ENCODE measurements at places on chromosomes 5 and 9.
A peak's percentile ranks its signal among the peaks of the same experiment; 100 is the strongest.

GRCh38 chr9:7403839-7404487 lies 395.6 kb downstream of the DMAC1 start:
- no peak overlapping the region for H3K4me3 ChIP-seq
- no peaks in the 10 kb centered on the region for H3K4me1 ChIP-seq

GRCh38 chr5:86824637-86825036 lies 206.9 kb downstream of the COX7C start:
- no peaks in the 10 kb centered on the region for H3K36me3 ChIP-seq
- no peak overlapping the region for H3K27ac ChIP-seq
- no peaks in the 10 kb centered on the region for H3K27me3 ChIP-seq
- no peaks in the 10 kb centered on the region for H3K4me1 ChIP-seq
- no peak overlapping the region for H3K4me3 ChIP-seq

- H3K36me3 ChIP-seq = no peaks in the 10 kb centered on the region
- no peak overlapping the region for H3K27ac ChIP-seq
- no peak for DNase-seq
- H3K4me1 ChIP-seq = no peaks in the 10 kb centered on the region
These were observed 71.7 kb downstream of the GRIA1 start for GRCh38 chr5:153562189-153562588.

- H3K36me3 ChIP-seq = no peaks in the 10 kb centered on the region
- no peak overlapping the region for H3K4me3 ChIP-seq
- no peaks in the 10 kb centered on the region for H3K4me1 ChIP-seq
- DNase-seq = no peak
These were observed 80.6 kb upstream of the SIMC1 start for GRCh38 chr5:176157656-176158055.

GRCh38 chr9:136358888-136359287 lies 4.7 kb downstream of the DNLZ start:
- peaks cover 18% of the 10 kb centered on the region for H3K36me3 ChIP-seq
- H3K4me1 ChIP-seq = no peaks in the 10 kb centered on the region
- H3K27me3 ChIP-seq = no peaks in the 10 kb centered on the region

- H3K4me3 ChIP-seq = no peak overlapping the region
- H3K4me1 ChIP-seq = no peaks in the 10 kb centered on the region
- no peaks in the 10 kb centered on the region for H3K27me3 ChIP-seq
- H3K27ac ChIP-seq = no peak overlapping the region
- no peaks in the 10 kb centered on the region for H3K36me3 ChIP-seq
These were observed 1143.6 kb upstream of the WWC1 start for GRCh38 chr5:167147879-167148278.

GRCh38 chr9:134214386-134214765 lies 50.0 kb upstream of the RNU6ATAC start:
- H3K36me3 ChIP-seq = no peaks in the 10 kb centered on the region
- peaks cover 50% of the 10 kb centered on the region for H3K4me1 ChIP-seq
- peak overlapping the region; percentile 68 for H3K27ac ChIP-seq

DNA sequence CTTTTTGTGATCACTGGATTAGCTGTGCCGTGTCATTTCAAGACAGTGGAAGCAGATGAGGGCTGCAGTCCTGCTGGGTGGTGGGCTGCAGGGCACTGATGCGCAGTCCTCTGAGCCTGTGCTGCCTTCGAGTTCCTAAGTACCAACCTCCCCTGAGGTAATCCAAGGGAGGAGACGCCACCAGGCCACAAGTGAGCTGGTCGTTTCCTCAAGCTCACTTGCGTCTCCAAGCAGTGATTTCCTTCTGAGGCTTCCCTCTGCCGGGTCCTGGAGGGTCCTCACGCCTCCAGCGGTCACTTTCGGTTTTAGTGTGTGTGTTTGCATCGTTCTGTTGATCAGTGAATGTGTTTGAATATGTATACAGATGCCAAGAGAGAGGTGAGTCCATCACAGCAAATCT lies 115.7 kb downstream of the TRIO start:
- no peaks in the 10 kb centered on the region for H3K36me3 ChIP-seq
- DNase-seq = no peak
- H3K4me1 ChIP-seq = no peaks in the 10 kb centered on the region
- H3K27ac ChIP-seq = no peak overlapping the region
- no peaks in the 10 kb centered on the region for H3K27me3 ChIP-seq
- H3K4me3 ChIP-seq = no peak overlapping the region

DNA sequence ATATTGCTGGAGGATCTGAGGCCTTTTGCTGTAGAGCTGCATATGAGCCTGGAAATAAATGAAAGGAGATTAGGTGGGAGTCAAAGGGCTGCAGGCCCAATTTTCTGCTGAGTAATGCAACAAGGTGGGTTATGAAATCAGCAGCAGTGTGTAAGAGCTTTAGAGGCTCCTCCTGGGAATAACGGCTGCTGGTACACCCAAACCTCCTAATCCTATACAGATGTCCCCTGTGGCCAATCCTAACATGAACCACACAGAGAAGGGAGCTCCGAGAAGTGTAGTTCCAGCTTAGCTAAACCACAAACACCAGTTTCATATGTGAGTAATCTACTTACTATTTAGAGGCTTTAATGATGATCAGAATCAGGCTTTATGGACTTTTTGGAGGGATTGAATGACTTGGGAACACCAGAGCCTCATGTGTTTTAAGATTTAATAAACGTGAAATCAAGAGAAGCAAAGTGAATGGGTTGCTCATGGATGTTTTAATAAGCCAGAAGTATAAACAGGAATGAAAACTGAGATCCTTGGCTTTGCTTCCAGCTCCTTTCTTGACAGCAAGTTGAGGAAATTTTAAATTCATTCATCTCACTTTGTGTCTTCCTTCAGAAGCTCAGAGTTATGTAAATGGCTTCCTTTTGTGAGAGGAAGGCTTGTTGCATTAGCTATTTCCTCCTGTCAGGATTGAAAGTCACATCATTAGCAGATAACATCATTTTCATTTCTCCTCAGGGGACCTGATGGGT lies 437.5 kb downstream of the TMEM232 start:
- no peak overlapping the region for H3K27ac ChIP-seq
- H3K27me3 ChIP-seq = no peaks in the 10 kb centered on the region
- H3K4me3 ChIP-seq = no peak overlapping the region
- H3K4me1 ChIP-seq = no peaks in the 10 kb centered on the region
- DNase-seq = no peak

GRCh38 chr5:141003791-141004611 lies 37.7 kb downstream of the PCDHAC2 start:
- H3K4me3 ChIP-seq = no peak overlapping the region
- no peak overlapping the region for H3K27ac ChIP-seq
- no peak for DNase-seq
- H3K27me3 ChIP-seq = no peaks in the 10 kb centered on the region
- H3K36me3 ChIP-seq = no peaks in the 10 kb centered on the region

DNA sequence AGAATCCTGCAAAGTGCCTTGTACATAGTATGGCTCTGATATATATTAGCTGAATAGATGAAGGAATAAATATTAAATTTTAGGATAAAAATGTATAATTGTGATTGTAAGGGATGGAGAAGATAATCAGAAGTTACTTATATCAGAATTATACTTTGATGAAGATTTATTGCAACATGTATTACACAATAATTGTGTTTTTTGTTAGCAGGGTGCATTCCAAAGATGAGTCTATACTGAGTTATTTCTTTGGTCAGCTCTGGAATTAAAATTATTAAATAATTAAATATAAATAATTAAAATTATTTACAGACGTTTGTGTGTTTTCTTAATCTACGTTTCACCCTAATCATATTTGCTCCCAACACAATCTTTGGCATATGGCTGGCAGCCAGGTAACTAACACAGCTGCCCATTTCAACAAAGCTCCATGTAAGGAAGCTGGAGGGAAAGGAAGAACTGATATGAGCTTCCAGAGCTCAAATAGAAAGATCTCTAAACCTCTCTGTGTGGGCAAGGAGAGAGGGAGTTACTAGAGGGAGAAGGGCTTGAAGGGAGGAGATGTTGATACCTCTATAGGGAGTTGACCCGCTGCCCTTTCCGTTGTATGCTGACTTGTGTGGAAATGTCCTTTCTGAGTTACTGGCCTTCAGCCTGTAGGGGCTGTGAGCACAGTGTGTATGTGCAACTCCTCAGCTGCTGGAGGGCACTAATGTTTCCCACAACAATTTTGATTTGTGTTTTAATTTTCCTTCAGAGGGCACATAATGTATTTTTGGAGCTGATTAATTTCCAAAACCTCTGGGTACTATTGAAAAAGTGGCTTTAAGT lies 403.4 kb downstream of the MAN2A1 start:
- no peak overlapping the region for H3K4me3 ChIP-seq
- H3K4me1 ChIP-seq = no peaks in the 10 kb centered on the region
- peaks cover under 1% of the 10 kb centered on the region for H3K27me3 ChIP-seq
- DNase-seq = no peak

GRCh38 chr9:82354279-82354659 lies 365.7 kb downstream of the SPATA31D1 start:
- no peak overlapping the region for H3K27ac ChIP-seq
- H3K4me1 ChIP-seq = no peaks in the 10 kb centered on the region
- no peaks in the 10 kb centered on the region for H3K27me3 ChIP-seq
- no peak overlapping the region for H3K4me3 ChIP-seq
- DNase-seq = no peak

DNA sequence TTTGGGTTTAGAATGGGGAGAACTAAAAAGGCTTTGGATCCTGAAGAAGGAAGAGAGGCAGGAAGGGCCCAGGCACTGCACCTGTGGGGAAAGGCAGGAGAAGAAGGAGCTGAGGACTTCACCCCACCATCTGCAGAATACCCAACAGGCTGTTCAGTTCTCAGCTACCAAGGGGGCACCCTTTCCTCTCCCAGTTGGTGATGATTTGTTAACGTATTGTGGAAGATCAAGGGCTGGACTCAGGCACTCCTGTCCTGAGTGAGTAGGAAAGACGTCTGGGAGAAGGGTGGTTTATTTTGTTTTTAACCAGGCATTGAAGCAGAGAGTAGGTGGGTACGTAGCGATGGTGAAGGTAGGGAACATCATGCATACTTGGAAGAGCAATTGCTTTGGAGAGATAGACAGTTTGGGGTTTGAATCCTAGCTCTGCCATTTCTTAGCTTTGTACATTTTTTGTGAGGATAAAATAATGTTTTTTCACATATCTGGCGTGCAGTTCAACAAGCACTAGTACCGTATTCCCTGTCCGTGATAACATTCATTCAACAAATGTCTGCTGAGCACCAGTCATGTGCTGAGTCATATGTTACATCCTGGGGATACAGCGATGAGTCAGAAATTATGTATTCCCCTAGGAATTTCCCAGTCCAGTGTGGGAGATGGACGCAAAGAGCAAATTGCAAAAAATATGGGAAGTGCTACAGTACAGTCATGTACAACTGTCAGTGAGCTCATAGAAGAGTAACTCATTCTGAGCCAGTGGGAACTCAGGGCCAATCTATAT lies 2.1 kb downstream of the MSANTD3 start:
- H3K36me3 ChIP-seq = no peaks in the 10 kb centered on the region
- H3K27ac ChIP-seq = peak overlapping the region; percentile 52
- DNase-seq = peak; percentile 64

DNA sequence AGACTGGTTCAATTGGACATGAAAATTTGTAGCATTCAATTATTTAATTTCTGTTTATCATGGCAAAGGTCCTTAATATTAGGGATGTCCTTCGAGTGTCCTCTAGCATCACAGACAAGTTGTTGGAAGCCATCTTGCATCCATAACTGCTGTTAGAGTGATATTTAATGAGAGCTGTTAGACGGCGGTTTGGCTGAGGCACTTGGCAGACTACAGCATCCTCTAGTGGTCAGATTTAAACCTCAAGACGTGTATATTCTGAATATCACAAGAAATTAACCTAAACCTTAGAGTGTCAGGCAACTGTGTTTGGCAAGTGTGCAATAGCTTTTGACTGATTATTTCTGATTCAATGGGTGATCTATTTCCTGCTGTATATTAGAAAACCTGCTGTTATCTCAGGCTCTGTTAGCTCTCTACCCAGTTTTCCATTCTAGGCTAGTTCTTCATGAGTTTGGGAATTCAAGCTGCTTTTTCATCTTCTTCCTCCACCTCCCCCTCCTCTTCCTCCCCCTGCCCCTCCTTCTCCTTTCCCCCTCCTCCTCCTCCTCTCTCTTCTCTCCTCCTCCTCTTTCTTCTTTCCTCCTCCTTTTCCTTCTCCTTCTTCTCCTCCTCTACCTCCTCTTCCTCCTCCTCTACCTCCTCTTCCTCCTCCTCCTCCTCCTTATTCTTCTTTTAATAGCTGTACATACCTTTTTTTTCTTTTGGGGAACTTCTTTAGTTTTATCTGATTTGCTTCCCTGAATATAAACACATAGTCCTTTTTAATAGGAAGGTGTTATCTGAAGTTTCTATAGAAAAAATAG lies 8.6 kb downstream of the SPINK1 start:
- H3K36me3 ChIP-seq = no peaks in the 10 kb centered on the region
- no peak overlapping the region for H3K4me3 ChIP-seq
- no peaks in the 10 kb centered on the region for H3K27me3 ChIP-seq
- no peak for DNase-seq

DNA sequence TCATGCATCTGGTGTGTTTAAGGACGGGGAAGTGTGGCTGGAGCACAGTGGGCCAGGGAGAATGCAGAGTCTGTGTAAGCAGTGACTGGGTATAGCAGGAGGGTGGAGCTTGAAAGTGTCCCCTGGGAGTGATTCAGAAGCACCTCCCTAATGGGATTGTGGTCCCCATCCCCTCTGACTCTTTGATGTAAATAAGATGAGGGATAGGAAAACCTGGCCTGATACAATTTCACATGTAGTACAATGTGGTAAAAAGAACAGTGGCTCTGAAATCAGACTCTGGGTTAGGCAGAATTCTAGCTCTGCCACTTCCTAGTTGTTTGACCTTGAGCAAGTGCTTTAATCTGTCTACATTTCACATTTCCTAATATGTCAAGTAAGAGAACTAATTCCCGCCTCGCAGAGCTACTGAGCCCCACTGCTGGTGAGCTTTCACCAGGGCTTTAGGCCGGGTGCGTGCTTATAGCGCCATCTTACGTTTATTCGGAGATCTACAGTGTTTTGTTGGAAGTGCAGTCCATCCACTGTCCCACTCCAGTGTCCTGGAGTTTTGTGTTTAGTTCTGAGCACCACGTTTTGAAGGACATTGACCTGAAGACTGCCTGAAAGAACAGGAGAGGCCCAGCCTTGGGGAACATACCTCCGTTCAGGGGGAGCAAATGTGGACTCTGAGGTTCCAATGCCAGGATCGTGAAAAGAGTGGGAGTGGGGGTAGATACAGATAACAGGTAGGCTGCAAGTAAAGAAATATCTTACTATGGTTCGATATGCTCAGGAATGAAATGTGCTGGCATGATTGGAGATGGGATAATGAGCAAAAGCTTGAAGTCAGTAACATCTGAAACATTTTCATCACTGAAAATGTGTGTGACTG lies 51.2 kb upstream of the TESK1 start:
- no peak overlapping the region for H3K4me3 ChIP-seq
- H3K36me3 ChIP-seq = peaks cover 58% of the 10 kb centered on the region
- no peaks in the 10 kb centered on the region for H3K4me1 ChIP-seq
- DNase-seq = peak; percentile 86

GRCh38 chr9:129137292-129138143 lies 26.3 kb downstream of the PTPA start:
- no peak for DNase-seq
- no peaks in the 10 kb centered on the region for H3K4me1 ChIP-seq
- no peaks in the 10 kb centered on the region for H3K27me3 ChIP-seq
- H3K36me3 ChIP-seq = peaks cover 19% of the 10 kb centered on the region

GRCh38 chr5:97452646-97453045 lies 269.6 kb upstream of the RIOK2 start:
- H3K27me3 ChIP-seq = no peaks in the 10 kb centered on the region
- no peak overlapping the region for H3K27ac ChIP-seq
- no peaks in the 10 kb centered on the region for H3K36me3 ChIP-seq
- DNase-seq = no peak
- no peaks in the 10 kb centered on the region for H3K4me1 ChIP-seq

GRCh38 chr9:134800791-134801339 lies 79.7 kb upstream of the FCN2 start:
- peak; percentile 69 for DNase-seq
- H3K4me3 ChIP-seq = no peak overlapping the region
- H3K36me3 ChIP-seq = no peaks in the 10 kb centered on the region
- no peaks in the 10 kb centered on the region for H3K4me1 ChIP-seq

Data from right atrium auricular region (tissue), 2 donors.